Fibroblast of villous mesenchyme (primary cell): ENCODE measurements at places on chromosomes 5 and 9.
A peak's percentile ranks its signal among the peaks of the same experiment; 100 is the strongest.

DNA sequence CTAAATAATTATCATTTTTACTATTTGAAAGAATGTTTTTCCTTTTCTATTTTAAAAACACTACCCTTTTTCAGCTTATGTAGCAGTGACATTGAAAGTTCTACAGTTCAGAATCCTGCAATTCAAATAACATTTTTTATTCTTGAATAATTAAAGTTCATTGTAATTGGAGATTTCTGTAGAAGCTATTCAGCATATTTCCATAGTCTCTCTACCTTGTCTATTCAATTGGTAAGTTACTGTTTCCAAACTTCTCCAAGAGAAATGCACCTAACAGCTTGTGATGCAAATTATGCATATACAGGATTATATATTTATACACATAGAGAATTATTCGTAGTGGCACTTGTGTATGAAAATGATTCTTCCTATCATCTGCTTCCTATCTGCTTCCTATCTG, 149.7 kb upstream of the ARRDC3 start:
- DNase-seq = no peak

GRCh38 chr5:169768416-169768815, 131.3 kb downstream of the DOCK2 start:
- DNase-seq = no peak

DNA sequence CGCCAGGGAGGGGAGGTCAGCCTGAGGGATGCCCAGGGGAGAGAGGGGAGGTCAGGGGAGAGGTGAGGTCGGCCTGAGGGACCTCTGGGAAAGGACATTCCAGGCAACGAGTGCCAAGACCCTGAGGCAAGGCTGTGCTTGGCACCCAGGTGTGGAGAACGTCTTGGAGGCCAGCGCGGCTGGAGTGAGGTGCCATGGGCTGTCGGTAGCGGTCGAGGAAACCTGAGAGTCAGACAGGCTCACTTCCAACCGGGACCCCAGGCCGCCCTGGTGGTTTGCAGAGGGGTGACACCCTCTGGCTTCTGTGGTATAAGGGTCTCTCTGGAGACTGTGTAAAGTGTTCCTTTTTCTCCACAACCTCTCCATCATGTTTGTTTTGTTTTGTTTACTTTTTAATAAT, 82.9 kb downstream of the CACNA1B start:
- DNase-seq = no peak

DNA sequence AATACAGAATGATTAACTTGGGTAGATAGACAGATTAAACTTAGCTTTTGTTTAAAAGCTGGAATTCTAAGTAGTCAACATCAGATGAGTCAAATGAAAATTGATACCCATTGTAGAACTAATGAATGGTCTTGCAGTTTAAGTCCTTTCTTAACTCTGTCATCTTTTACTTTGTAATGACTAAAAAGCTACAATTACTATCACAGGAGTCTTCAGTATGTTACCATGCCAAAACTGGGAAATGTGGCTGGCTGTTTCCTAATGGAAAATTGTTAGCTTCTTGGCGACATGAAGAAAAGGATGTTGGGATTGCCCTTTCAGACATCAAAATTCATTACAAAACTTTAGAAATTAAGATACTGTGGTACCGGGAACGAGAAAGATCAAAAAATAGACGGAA, 20.2 kb upstream of the ANXA1 start:
- DNase-seq = no peak

GRCh38 chr9:87685441-87685840, 40.5 kb upstream of the CTSL start:
- peak; percentile 39 for DNase-seq

DNA sequence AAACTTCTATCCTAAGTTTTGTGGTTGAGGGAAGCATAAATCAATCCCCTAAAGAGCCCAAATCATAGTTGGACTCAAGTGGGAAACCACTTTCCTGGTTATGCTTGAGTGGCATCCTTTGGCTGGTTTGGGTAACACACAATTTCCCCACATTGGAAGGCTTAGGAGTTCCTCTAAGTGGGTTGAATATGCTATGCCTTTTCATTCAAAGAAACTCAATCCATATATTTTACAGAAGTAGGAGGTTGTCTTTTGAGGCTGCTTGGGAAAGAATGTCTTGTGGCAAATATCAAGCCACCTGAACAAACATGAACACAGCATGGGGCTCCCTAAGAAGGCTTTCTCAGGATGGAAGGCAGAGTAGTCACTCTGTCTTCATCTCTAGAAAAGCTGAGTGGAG, 121.1 kb downstream of the SPATA31D1 start:
- no peak for DNase-seq
